NCI-H1694 treated with DMSO at 0.1 percent for 48 hours (cell line): ENCODE measurements at places on chromosomes 13 and 19.

DNA sequence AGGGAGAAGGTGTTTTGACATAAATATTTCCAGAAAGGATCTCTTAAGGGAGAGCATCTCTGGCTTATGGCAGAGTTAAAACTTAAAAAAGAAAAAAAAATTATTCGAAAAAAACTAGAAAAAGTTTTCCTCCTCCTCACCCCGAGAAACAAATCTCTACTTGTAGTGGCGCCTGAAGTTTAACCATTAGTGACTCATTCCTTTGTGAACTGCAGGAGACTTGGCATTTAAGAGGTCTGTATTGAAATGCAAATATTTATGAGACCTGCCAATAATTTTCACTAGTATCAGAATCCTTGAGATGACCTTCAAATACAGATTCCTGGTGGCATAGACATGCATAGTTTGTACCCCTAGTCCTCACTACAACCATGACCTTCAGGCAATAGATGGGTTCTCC, 64.9 kb upstream of the MED4 start:
- no peak for DNase-seq

DNA sequence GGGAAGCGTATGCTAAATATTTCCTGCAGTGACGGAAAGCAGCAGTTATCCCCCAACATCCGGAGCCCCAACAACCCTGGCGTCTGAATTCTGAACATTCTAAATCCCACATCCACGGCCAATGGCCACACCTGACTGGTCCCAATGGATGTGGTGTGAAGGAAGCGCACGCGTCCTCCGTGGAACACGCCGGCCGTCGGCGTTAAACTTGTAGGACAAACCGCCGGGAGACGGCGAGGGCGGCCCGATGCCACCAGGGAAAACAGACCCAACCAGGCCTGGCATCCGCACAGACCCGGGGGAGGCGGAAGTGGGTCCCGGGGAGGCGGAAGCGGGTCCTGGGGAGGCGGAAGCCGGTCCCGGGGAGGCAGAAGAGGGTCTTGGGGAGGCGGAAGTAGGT, 3.2 kb downstream of the SHC2 start:
- no peak for DNase-seq

DNA sequence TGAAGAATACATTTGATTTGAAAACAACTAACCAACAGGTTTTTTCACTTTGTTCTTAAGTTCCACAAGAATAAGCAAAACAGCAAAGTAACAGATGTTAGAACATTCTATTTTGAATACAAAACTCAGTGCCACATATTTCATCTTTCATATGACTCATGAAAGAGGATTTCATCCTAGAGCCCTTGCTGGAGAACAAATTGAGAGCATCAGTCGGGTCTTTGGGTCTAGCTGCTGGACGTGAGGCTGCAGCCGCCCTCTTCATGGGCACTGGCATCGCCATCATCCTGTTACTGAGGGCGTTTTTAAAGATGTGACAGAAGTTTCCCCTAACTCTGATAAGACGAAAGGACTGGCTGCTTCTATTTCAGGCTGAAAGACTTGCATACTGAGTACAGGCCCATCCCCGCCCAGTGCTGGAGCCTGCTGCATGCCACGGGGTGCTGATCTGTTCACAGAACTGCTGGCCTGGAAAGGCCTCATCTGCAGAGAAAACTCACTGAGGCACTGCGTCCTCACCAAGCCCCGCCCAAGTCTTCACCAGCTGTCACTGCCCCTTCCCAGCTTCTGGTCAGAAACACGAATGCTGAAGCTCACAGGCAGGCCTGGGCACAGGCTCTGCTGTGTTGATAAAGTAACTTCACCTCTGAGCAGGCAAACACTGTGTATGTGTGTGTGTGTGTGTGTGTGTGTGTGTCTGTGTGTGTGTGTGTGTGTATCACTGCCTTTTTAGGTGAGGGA, 101.4 kb downstream of the TUBGCP3 start:
- DNase-seq: no peak

DNA sequence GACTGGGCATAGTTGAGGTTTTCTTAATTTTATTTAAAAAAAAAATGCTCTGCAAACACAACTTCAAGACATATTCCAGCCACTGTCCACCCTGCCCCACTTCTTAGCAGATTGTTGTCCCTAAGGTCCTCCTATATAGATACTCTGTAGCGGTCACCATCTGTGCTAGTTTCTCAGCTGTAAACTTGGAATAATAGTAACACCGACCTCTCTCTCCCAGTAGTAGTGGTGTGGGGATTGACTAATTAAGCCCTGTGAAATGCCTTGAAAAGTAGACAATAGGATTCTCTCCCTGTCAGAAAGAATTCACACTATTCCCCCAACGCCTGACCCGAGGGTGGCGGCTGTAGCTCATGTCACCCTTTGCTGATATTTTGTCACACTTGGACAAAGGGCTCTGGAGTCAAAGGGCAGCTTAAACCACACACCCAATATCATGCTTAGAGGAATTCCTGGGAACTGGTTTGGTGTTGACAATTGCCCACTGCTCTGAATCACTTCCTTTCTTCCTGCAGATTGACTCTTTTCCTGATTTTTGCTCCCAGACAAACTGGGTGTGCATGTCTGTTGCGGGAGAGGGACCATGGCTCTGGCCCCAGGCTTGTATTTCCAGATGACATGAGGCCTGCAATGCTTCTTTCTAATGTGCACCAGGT, 9.2 kb upstream of the SERP2 start:
- DNase-seq: no peak

DNA sequence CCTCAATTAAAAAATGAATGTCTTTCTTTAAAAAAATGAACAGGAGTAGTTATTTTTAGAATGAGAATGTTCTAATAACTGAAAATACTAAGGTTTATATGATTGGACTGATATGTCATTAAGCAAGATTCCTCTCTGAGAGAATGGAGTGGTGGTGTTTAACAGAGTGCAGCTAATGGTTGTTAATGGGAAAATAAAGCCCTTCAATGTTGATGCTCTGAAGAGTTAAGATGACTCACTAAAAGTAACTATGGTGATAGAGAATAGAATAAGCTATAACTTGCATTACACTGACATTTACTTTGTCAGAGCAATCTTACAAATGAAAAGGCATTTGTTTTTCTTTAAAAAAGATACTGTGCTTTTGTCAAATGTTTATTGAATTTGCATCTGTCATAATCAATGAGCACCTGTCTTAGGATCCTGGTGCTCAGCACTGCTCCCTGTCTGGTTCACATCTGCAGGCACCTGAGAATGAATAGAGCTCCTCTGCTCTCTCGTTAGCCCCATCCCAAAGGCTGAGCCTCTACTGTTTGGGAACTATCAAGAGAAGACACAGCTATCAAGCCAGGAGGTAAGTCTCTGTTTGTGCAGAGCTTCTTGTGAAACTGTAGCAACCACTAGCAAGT, 15.1 kb downstream of the PABPC3 start:
- DNase-seq: no peak

DNA sequence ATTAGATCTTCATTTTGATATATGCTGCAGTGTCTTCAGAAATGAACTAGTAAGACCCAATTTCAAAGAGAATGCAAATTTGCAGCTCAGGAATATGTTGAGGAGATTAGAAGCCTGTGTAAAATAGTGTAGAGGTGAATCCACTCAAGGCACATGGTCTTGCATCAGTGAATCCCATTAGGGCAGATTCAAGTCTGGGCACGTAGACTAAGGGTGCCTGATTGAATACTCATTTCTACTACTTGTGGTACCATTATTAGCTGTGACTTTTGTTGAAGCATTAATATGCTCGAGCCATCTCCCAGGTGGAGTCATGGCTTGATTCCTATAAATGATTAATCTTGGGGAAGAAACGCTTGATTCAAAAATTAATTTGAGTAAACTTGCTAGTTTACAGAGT, 129.4 kb downstream of the AKAP11 start:
- DNase-seq: no peak

DNA sequence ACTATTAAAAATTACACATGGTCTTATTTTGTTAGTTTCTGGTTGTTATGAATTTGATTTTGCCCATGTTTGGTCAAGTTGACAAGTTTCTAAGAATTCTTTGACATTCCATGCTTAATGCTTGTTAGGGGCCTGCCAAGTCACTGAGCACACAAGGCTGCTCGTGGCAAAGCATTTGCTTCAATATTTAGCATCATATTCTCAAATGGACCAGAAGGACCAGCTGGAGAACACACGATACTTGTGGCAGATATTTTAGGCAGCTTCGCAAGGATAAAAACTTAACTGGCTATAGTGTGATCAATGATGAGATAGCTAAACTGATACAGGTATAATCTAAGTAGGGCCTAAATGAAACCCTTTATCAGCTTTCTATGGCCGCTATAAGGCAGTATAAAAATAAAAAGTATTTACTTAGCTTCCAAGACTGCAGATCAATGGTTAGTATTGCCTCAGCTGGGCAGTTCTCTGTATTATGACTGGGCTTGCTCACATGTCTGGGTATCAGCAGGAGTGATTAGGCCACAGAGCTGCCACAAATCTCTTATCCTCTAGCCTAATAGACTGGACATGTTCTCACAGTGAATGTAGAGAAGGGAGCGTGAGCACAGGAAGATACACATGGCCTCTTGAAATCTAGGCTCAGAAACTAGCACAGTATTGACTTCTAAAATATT, 155.9 kb upstream of the SPRY2 start:
- no peak for DNase-seq

GRCh38 chr13:80245162-80245733, 95.7 kb downstream of the SPRY2 start:
- no peak for DNase-seq

DNA sequence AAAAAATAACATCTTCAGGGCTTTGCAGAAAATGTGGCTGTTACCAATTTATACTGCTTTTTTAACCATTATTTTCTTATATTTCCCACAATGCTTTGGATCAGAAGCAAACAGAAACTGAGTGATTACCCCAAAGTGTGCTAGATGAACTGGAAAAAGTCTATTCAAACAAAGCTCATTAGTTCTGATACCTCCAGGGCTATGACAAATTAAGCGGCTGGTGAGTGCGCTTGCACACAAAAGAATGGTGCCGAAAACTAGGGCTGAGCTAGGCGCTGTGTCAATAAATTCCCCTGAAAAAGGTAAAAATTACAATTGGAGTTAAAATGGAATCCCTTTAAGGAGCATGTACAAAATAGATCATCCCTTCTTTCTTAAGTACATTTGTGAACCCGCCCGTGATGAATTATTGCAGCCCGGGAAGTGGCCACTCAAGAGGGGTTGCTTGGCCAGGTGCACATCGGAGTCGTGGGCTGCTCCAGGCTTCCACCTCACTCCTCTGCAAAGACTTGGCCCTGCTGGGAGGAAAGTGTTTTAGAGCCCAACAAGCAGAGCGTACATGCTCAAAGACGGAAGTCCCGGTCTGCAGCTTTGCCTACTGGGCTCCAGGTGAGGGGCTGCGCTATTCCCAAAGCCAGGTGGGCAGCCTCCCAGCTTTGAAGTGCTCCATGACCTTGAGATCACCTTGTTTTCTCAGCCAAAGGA, 164.0 kb upstream of the ZNF507 start:
- DNase-seq: no peak

DNA sequence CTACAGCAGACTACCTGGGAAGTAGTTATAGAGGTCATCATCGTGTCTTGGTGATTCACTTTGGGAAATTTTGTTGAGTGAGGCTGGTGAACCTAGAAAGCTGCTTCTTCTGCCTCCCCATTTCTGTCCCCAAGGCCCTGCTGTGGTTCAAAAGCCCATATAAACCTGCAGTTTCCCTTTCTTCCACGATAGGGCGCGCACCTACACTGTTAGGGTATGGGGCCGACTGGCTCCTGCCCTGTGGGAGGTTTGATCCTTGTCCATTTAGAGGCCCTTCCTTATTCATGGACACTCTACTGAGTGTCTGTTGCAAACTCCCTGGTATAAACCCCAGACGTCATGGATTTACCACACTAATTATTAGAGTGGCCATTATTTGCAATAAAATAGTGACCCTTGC, 191.8 kb downstream of the GGACT start:
- no peak for DNase-seq

DNA sequence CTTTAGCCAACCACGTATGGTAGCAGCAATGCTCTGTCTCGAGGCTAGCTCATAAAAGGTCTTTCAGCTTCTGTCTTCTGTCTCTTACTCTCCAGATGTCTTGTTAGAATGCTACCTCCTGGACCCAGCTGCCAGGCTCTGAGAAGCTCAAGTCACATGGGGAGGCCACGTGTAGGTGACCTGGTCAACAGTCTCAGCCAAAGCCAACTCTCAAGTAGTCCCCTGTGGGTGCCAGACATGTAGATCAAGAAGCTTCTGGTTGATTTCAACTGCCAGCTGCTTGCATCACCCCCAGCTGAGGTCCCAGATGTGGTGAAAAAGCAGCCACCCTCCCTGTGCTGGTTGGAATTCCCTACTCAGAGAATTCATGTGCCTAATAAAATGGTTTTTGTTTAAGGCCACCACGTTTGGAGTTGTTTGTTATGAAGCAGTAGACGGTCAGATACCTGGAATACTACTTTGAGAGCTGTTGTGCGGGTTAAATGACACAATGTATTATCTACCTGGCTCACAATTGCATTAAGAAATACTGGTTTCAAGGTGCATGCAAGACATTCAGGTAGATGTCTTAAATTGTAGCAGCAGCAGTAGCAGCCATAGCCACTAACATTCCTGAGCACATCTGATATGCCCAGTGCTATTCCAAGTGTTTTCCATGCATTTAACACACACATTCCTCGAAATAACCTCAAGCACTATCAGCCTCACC, 131.0 kb upstream of the RFC3 start:
- DNase-seq: no peak

- no peak for DNase-seq
Measured at GRCh38 chr13:59111751-59112171, 1052.0 kb downstream of the DIAPH3 start.

DNA sequence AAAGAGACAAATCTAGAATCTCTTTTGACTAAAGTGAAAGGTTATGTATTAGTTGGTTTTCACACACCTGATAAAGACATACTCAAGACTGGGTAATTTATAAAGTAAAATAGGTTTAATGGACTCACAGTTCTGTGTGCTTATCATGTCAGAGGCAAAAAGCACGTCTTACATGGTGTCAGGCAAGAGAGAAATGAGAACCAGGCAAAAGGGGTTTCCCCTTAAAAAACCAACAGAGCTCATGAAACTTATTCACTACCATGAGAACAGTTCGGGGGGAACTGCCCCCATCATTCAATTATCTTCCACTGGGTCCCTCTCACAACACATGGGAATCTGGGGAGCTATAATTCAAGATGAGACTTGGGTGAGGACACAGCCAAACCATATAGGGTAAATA, 486.8 kb downstream of the DACH1 start:
- DNase-seq: no peak

- DNase-seq: no peak
Measured at GRCh38 chr13:42497798-42498197, 76.2 kb upstream of the TNFSF11 start.
